Left ventricle myocardium superior (tissue), 1 donor: ENCODE measurements at places on chromosomes 3 and 15. TPM values are rescaled to one million over a fixed set of nuclear protein-coding genes. Genes with fewer than 3 reads are reported as not detected.

GRCh38 chr15:62566248-62566647, 401.2 kb upstream of the C2CD4B start:
- no peak for DNase-seq

DNA sequence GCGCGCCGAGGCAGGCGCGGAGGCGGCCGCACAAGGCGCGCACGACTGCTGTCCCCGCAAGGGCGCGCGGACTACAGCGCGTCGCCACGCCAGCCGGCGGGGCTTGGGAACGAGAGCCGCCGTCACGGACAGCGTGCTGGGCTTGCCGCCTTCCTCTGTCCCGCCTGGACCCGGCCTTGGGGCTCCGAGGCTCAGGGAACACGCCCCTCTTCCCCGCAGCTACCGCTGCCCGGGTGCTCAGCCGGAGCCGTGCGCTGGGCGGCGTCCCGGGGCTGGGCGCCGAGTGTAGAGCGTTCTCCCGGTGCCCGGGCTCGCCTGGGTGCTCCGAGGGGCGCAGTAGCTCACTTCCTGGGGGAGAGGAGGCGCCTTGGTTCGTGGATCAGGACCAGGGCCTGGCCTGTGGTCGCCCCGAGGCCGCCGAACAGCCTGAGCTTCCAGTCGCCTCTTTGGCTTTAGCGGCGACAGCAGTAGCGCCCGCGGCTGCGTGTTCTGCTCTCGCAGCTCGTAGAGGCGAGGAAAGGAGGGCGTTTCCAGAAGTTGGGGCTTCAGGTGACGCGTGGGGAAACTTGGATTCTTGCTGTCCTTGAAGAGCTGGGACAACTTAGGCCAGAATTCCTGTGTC, 226.7 kb upstream of the C2CD4B start:
- peak; percentile 80 for DNase-seq

GRCh38 chr3:72625602-72626337, 222.5 kb downstream of the SHQ1 start:
- DNase-seq, result no peak

DNA sequence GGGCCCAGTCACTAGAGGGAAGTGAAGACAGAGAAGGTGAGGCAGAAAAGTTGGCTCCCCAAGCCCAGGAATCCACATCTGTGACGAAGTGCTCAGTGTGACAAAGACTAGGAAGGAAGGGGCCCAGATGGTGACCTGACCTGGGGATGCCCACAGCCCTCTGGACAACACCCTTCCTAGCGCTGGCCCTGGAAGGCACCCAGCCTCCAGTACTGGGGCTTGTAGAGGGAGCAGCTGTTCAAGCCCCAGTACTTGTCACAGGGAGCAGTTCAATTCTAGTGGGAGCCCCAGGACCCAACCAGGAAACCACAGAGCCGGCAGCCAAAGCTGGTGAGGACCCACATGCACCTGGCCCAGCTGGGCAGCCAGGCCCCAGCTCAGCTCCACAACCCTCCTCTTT, 190.8 kb downstream of the XXYLT1 start:
- peak; percentile 33 for DNase-seq

DNA sequence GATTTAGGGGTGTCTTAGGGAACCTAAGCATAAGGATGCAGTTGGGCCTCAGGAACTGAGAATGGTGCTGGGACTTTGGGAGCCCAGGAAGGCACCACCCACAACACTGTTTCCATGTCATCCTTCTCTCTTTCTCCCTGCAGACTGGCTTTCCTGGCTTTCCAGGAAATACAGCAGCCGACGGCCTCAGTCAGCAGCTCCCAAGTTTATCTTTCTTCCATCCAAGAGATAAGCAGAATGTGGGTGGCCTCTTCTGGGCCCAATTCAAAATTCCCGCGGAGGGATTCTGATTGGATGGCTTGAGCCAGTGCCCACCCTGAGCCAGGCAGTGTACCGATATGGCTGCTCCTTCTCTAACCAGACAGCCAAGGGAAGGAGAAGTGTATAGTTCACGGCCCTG, 4.5 kb upstream of the CLN6 start:
- DNase-seq, result no peak

DNA sequence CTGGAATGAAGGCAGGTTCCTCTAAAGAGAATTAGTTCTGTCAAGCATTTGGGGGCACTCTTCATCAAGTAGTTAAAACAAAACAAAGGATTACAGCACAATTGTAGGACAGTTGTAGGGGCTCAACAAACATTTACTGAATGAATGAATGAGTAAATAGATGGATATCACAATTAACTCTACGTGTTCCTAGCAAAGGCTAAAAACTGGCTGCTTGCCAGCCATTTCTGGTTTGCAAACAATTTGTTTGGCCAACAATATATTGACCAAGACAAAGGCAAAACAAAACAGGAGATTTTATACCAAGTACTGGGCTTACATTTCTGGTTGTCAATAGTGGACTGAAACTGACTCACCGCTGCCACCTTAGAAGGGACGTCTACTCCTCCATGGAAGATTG, 116.8 kb downstream of the ZNF280D start:
- DNase-seq, result no peak

GRCh38 chr3:45554006-45554666, 40.4 kb upstream of the LIMD1 start:
- peak; percentile 82 for DNase-seq

- no peak for DNase-seq
Observed at GRCh38 chr3:69321301-69322157, 64.4 kb downstream of the FRMD4B start.

DNA sequence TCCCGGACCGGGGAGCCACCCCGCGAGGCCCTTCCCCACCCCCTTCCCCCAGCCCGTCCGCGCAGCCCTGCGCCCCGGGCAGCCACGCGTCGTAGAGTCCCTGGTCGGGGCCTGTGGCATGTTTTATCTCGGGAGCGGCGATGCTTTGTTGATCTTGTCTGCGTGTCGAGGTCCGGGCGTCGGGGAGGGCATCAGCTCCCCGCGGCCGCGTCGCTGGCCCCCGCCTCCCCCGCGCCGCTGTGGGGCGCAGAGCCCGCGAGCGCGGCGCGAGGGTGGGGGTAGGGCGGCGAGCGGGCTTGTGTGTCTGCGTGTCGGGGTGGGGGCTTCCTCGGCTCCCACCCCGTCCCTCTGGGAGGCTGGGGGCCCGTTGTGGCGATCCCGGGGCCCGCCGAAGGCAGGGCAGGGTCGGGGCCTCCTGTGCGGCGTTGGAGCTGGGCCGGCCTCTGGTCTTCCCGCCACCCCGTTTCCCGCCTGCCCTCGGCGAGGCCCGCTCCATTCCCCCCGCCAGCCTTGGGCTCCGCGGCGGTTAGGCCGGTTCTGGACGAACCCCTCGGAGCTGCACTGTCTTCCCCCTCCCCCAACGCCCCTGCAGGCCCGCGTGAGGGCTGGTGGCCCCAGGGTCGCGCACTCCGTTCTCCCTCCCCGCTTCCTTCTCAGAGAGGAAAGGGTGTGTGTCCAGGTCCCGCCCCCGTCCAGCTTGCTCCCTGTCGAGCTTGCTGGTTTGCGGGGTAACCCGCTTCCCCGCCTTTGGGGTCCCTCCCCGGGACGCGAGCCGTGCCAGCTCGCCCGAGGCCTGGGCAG, 695 bp downstream of the GMPS start:
- DNase-seq, result peak; percentile 74

- no peak for DNase-seq
Observed at GRCh38 chr3:61257148-61257547, 5.9 kb upstream of the FHIT start.

DNA sequence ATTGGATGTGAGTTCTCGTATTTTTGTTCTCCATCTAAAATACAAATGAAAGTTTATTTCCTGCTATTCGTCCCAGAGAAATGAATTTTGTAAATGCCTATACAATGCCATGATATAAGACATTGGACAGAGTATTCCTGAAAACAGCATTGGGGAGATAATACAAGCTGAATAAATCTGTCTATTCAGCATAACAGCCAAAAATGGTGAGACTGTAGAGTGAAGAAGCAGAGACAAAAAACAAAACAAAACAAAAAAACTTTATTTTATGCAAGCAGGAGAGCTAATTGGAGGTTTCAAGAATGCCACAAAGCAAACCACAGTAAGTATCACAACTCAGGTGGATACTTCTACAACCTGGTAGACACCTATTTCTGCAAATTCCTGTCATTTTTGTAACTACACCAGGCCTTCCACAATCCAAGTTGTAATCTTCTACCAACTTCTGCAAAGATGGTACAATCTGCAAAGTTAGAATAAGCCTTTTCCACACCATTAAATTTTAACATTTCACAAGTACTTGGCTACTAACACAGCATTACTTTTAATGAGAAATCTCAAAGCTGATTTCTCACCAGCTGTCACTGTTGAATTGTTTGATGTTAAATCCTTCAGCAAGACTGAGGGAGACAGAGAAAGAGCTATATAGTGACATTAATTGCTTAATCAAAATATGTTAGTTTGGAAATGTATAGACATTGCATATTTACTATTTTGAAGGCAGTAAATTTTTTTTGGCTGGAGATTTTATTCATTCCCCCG, 163.1 kb downstream of the CLSTN2 start:
- DNase-seq, result no peak

- no peak for DNase-seq
Observed at GRCh38 chr3:2904054-2904453, 206.1 kb downstream of the IL5RA start.

Gene ADCY5
- 273 TPM for total RNA-seq

Gene UPK1B
- 0.77 TPM for total RNA-seq

Gene SPINT1
- total RNA-seq, result 1.0 TPM

Gene CACNA1D
- total RNA-seq, result 1.0 TPM
